Upper lobe of right lung (tissue), 1 donor: ENCODE measurements at places on chromosomes 7 and 10. TPM values are rescaled to one million over a fixed set of nuclear protein-coding genes. Genes with fewer than 3 reads are reported as not detected.
A peak's percentile ranks its signal among the peaks of the same experiment; 100 is the strongest.

Gene APBB1IP
- total RNA-seq = 19.2 TPM

Gene LIPM
- not detected for total RNA-seq

Gene AKR1E2
- 10.0 TPM for total RNA-seq

DNA sequence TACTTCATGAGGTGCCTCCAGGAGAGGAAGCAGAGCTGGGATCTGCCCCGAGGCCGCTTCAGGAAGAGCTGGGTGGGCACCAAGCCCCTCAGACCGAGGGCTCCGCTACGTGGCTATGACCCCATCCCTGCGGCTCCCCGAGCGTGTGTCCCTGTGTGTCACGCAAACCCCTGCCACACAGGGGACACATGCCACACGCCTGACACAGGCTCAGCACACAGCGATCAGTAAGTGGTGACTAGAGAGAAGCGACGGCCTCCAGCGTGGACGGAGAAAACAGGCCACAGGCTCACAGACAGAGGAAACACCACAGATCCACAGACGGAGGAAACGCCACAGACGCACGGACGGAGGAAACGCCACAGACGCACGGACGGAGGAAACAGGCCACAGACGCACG, 18.5 kb downstream of the DIP2C start:
- H3K27me3 ChIP-seq = no peaks in the 10 kb centered on the region
- no peak overlapping the region for H3K27ac ChIP-seq
- no peaks in the 10 kb centered on the region for H3K4me1 ChIP-seq
- H3K36me3 ChIP-seq = no peaks in the 10 kb centered on the region

DNA sequence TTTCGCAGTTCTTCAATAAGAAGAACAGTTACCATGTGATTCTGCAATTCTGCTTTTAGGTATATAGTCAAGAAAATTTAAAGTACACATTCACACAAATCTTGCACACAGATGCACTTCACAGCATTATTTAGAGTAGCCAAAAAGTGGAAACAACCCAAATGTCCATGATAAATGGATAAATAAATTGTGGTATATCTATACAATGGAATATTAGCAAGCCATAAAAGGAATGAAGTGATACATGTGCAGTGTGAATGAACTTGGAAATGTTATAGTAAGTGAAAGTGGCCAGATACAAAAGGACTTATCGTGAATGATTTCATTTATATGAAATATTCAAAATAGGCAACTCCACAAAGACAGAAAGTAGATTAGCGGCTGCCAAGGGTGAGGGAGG, 109.1 kb downstream of the AGMO start:
- no peaks in the 10 kb centered on the region for H3K27me3 ChIP-seq
- H3K36me3 ChIP-seq = no peaks in the 10 kb centered on the region
- DNase-seq = no peak
- H3K27ac ChIP-seq = no peak overlapping the region

GRCh38 chr7:132082394-132082793, 493.9 kb downstream of the PLXNA4 start:
- no peak overlapping the region for H3K4me3 ChIP-seq
- H3K27ac ChIP-seq = no peak overlapping the region
- DNase-seq = no peak

GRCh38 chr7:43768201-43768886, 9.9 kb downstream of the BLVRA start:
- H3K27me3 ChIP-seq = no peaks in the 10 kb centered on the region
- DNase-seq = peak; percentile 36
- peaks cover 15% of the 10 kb centered on the region for H3K4me1 ChIP-seq
- H3K27ac ChIP-seq = no peak overlapping the region
- H3K36me3 ChIP-seq = peaks cover 17% of the 10 kb centered on the region
- H3K4me3 ChIP-seq = no peak overlapping the region

- no peak overlapping the region for H3K4me3 ChIP-seq
- H3K4me1 ChIP-seq = no peaks in the 10 kb centered on the region
- H3K36me3 ChIP-seq = no peaks in the 10 kb centered on the region
- H3K27ac ChIP-seq = peak overlapping the region; percentile 3
These were observed 28.9 kb downstream of the RAB11FIP2 start for GRCh38 chr10:118017850-118018249.

GRCh38 chr10:133242611-133243356, 5.1 kb downstream of the VENTX start:
- peaks cover 7% of the 10 kb centered on the region for H3K4me1 ChIP-seq
- H3K4me3 ChIP-seq = no peak overlapping the region
- H3K36me3 ChIP-seq = no peaks in the 10 kb centered on the region
- peaks cover 58% of the 10 kb centered on the region for H3K27me3 ChIP-seq

Gene LRRN3
- 8.9 TPM for total RNA-seq

- peak overlapping the region; percentile 40 for H3K27ac ChIP-seq
- H3K36me3 ChIP-seq = no peaks in the 10 kb centered on the region
- no peaks in the 10 kb centered on the region for H3K27me3 ChIP-seq
These were observed 91.4 kb downstream of the ZFAND4 start for GRCh38 chr10:45581216-45581549.

DNA sequence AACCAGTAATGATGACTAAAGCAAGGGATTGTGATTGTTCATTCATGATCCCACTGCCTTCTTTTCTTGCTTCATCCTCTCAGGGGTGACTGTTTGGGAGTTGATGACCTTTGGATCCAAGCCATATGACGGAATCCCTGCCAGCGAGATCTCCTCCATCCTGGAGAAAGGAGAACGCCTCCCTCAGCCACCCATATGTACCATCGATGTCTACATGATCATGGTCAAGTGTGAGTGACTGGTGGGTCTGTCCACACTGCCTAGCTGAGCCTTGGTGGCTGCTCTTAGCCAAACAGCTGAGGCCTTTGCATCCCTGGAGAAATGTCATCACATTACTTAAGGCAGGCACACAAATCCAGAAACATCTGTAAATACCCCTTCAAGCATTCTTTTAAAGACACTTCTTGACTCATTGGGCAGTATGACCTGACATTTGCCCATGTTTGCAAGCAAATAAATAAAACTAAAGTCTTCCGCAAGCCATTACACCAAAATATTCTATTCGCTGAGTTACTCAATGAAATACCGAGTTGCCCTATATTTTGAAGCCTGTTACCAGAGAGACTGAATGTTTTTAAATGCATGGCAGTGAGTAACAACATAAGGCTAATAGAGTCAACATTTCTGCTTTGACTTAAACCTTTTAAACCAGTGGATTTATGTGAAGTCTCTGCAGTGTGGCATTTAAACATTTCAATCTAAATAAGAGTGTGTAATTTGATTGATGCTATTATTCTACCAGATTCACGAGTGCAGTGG, 166.3 kb upstream of the LANCL2 start:
- no peaks in the 10 kb centered on the region for H3K4me1 ChIP-seq
- no peak overlapping the region for H3K4me3 ChIP-seq
- no peaks in the 10 kb centered on the region for H3K27me3 ChIP-seq
- H3K27ac ChIP-seq = no peak overlapping the region

DNA sequence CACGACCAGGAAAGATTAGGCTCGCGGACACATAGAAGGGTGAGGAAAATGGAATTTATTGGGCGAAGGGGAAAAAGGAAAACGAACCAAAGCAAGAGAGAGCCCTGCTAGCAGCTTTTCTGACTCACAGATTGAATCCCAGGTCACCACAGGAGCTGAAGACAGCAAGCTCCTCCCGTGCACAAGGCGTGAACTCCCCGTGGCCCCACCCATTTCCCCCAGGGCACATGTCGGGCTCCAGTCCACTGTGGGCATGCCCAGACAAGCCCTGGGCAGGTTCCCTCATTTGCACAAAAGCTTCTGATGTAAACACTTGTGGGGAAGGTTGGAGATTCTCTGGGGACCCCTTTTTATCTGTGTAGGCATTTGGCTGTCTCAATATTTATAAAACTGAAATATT, 582.4 kb downstream of the SUGCT start:
- H3K27ac ChIP-seq = peak overlapping the region; percentile 44
- H3K27me3 ChIP-seq = no peaks in the 10 kb centered on the region
- no peaks in the 10 kb centered on the region for H3K36me3 ChIP-seq

- DNase-seq = no peak
- no peaks in the 10 kb centered on the region for H3K36me3 ChIP-seq
- H3K27me3 ChIP-seq = no peaks in the 10 kb centered on the region
- H3K4me1 ChIP-seq = no peaks in the 10 kb centered on the region
- no peak overlapping the region for H3K4me3 ChIP-seq
These were observed 171.0 kb upstream of the SEMA3E start for GRCh38 chr7:83819911-83820310.

DNA sequence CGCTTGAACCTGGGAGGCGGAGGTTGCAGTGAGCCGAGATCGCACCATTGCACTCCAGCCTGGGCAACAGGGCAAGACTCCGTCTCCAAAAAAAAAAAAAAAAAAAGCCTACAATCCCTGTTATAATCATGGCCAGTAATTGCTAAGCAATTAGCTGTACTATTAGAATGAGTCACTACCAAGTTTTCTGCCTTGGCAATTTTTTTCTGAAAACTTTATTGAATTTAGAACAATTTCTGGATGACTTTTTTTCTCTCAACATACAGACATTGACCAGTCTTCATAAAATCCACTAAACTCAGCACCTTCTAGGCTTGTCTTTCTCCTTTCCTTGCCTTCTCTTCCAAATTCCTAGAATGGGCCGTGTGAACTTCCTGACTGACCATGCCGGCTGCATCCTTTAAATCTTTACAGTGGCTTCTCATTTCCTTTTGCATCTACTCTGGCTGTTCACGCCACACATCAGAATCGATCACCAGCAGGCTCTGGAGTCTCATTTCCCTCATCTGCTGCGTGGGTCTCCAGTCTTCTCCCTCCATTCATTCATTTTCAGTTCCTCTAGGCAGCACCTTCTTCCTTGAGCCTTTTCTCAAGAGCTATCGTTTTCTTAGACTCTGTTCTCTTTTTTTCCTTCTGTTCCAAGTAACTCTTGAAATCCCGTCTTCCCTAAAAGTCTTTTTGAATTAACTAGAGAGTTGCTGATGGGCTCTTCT, 107.9 kb downstream of the KAT6B start:
- no peak overlapping the region for H3K27ac ChIP-seq
- DNase-seq = no peak
- peaks cover 37% of the 10 kb centered on the region for H3K4me1 ChIP-seq
- no peaks in the 10 kb centered on the region for H3K27me3 ChIP-seq
- H3K4me3 ChIP-seq = no peak overlapping the region
- H3K36me3 ChIP-seq = no peaks in the 10 kb centered on the region

Gene ENTPD7
- 7.9 TPM for total RNA-seq

DNA sequence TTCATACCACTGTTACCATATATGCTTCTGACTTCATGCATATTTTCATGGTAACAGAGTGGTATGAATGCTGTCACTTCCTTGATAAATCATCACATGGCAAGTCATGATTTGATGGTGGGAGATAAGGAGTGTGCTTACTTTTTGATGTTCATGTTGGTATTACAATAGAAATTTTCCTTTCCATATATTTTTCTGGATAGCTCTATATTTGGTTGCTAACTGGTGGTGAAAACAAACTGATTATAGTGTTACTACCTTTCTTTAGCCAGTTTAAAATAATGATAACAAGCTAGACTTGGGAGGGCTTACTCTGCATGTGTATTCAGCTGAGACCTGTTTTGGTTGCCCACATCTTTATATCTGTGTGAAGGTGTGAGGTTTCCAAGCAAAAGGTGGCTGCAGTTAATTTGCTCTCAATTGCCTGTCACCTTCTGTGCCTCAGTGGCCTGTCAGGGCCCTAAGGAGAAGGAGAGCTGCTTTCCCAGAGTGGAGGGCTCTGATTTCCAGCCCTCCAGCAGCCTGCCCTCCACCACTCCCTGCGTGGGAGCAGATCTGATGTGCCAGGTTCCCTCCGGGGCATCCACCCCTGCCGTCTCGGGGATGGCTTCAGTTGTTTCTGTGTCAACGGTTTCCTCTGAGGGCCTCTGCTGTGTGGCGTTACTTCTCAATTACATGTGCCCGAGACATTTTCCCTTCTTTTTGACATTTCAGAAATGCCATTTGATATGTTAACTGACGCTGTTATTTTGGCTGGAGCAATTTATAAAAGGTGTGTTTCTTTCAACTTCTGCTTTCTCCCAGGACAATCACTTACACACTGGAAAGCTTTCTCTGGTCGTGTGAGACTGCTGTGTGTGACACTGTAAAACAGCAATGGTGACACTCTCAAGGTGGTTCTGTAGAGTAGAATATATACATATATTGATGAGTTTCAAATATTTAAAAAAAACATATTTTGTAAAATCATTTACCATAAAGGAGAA, 107.7 kb upstream of the KLF6 start:
- H3K4me3 ChIP-seq = no peak overlapping the region
- peak overlapping the region; percentile 37 for H3K27ac ChIP-seq
- H3K36me3 ChIP-seq = no peaks in the 10 kb centered on the region
- DNase-seq = no peak
- H3K27me3 ChIP-seq = no peaks in the 10 kb centered on the region
- peaks cover 2% of the 10 kb centered on the region for H3K4me1 ChIP-seq
